Endodermal cell (in vitro differentiated cells): ENCODE measurements at places on chromosomes 6 and 20. TPM values are rescaled to one million over a fixed set of nuclear protein-coding genes. Genes with fewer than 3 reads are reported as not detected.

DNA sequence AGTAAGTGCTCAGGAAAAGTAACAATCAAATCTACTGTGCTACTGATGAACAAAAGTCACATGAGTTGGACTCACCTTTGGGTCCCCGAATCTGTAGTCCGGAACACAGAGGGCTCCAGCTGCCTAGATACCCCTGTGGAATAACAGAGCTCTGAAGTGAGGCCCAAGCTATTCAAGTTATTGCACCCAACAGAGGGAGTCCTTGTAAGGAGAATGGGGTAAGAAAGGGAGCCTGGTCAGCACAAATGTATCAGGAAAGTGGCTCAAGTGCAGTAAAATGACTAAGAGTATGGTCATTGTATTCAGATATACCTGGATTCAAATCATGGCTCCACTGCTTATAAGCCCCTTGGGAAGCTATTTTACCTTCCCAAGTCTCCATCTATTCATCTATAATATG lies 20.9 kb downstream of the EDN1 start:
- H3K4me1 ChIP-seq, result no peaks in the 10 kb centered on the region
- no peak overlapping the region for H3K27ac ChIP-seq
- no peak for DNase-seq
- no peak overlapping the region for H3K4me3 ChIP-seq
- H3K27me3 ChIP-seq, result no peaks in the 10 kb centered on the region

GRCh38 chr6:113967777-113968176 lies 3.2 kb downstream of the HDAC2 start:
- H3K4me1 ChIP-seq, result no peaks in the 10 kb centered on the region
- H3K36me3 ChIP-seq, result no peaks in the 10 kb centered on the region
- H3K27me3 ChIP-seq, result no peaks in the 10 kb centered on the region
- peak overlapping the region; percentile 90 for H3K4me3 ChIP-seq

DNA sequence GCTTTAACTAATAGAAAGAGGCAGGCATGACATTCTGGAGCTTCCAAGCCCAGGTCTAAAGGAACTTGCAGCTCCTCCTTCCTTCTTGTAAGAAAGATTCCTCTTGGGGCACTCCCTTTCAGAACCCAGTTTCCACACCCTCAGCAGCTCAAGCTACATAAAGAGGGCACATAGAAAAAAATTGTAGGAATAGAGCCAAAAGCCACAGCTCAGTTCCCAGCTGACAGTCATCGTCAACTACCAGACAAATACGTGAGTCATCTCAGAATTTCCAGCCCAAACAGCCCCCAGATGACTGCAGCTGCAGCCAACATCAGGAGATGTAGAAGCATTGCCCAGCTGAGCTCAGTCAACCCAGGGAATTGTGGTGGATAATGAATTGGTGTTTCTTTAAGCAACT lies 349.8 kb upstream of the ARID1B start:
- H3K4me1 ChIP-seq, result no peaks in the 10 kb centered on the region
- no peak for DNase-seq
- H3K27me3 ChIP-seq, result no peaks in the 10 kb centered on the region
- no peak overlapping the region for H3K27ac ChIP-seq
- no peaks in the 10 kb centered on the region for H3K36me3 ChIP-seq

- H3K27ac ChIP-seq, result no peak overlapping the region
- no peaks in the 10 kb centered on the region for H3K36me3 ChIP-seq
- H3K27me3 ChIP-seq, result no peaks in the 10 kb centered on the region
- H3K4me3 ChIP-seq, result no peak overlapping the region
- no peaks in the 10 kb centered on the region for H3K4me1 ChIP-seq
- DNase-seq, result no peak
Observed at GRCh38 chr20:63397155-63397843, 36.1 kb upstream of the CHRNA4 start.

GRCh38 chr6:134519465-134519864 lies 201.6 kb upstream of the SGK1 start:
- no peaks in the 10 kb centered on the region for H3K27me3 ChIP-seq
- no peak overlapping the region for H3K4me3 ChIP-seq
- DNase-seq, result no peak
- no peak overlapping the region for H3K27ac ChIP-seq

GRCh38 chr6:159804504-159804903 lies 4.4 kb downstream of the PNLDC1 start:
- H3K27me3 ChIP-seq, result peaks cover 6% of the 10 kb centered on the region
- no peak for DNase-seq
- no peak overlapping the region for H3K27ac ChIP-seq
- peaks cover 10% of the 10 kb centered on the region for H3K4me1 ChIP-seq
- no peaks in the 10 kb centered on the region for H3K36me3 ChIP-seq

- H3K4me3 ChIP-seq, result no peak overlapping the region
- no peaks in the 10 kb centered on the region for H3K36me3 ChIP-seq
- H3K4me1 ChIP-seq, result no peaks in the 10 kb centered on the region
- H3K27ac ChIP-seq, result no peak overlapping the region
- no peak for DNase-seq
Observed at GRCh38 chr20:61938839-61939690, 126.6 kb downstream of the TAF4 start.

DNA sequence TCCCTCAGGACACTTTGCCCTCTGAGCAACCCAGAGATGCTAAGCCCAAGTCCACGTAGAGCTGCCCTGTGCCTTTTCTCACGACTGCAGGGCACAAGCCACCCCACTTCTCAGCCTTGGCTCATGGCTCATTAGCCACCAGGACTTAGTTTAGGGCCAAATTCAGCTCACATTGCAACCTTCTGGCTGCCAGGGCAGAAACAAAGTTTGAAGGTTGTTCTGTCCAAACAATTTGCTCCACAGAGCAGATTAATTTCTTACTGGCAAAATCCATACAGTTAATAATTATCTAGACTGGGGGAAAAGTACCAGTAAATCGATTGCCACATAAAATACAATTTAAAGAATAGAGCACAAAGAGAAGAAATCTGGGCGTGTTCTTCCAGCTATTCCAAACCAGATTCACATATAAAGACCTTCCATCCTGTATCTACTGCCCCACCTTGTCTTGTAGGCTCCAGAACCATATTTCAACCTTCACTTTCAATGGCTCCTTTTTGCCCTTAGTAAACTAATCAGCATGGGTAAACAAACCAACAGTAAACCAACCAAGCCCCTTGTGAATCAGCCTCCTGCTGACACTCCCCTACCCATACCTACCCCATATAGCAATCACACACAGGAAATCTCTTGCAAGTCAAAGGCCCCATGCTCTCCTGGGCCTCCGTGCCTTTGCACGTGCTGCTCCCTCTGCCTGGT lies 101.9 kb downstream of the QRSL1 start:
- no peak overlapping the region for H3K4me3 ChIP-seq
- H3K27me3 ChIP-seq, result no peaks in the 10 kb centered on the region
- H3K27ac ChIP-seq, result no peak overlapping the region
- no peak for DNase-seq
- no peaks in the 10 kb centered on the region for H3K36me3 ChIP-seq

GRCh38 chr6:125839471-125839870 lies 48.7 kb downstream of the NCOA7 start:
- no peaks in the 10 kb centered on the region for H3K27me3 ChIP-seq
- peaks cover 9% of the 10 kb centered on the region for H3K4me1 ChIP-seq
- no peak overlapping the region for H3K27ac ChIP-seq
- DNase-seq, result no peak

- DNase-seq, result no peak
- no peak overlapping the region for H3K4me3 ChIP-seq
- H3K27ac ChIP-seq, result no peak overlapping the region
- H3K36me3 ChIP-seq, result peaks cover 11% of the 10 kb centered on the region
- no peaks in the 10 kb centered on the region for H3K27me3 ChIP-seq
Observed at GRCh38 chr6:95364016-95364604, 213.2 kb upstream of the MANEA start.

DNA sequence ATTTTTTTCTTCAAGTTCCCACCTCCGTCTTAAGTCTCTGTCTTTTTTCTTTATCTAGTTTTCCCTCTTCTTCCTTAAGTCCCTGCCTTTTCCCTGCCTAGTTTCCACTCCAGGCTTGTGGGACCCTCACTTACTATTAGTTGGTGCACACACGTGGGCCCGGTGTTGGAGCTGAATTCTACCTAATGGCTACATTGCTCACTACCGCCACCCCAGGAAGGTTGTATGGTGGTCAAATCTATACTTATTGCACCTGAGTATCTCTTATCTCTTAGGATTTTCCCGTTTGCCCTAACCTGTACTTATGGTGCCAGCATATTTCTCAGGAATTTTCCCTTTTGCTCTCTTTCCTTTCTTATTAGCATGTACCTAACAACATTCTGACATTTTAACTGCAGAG lies 692.8 kb downstream of the EPM2A start:
- H3K4me3 ChIP-seq, result no peak overlapping the region
- H3K36me3 ChIP-seq, result no peaks in the 10 kb centered on the region
- no peak overlapping the region for H3K27ac ChIP-seq
- H3K27me3 ChIP-seq, result no peaks in the 10 kb centered on the region
- no peaks in the 10 kb centered on the region for H3K4me1 ChIP-seq

GRCh38 chr6:170461556-170462365 lies 91.3 kb downstream of the PSMB1 start:
- H3K4me1 ChIP-seq, result no peaks in the 10 kb centered on the region
- no peaks in the 10 kb centered on the region for H3K36me3 ChIP-seq
- no peaks in the 10 kb centered on the region for H3K27me3 ChIP-seq
- no peak overlapping the region for H3K4me3 ChIP-seq
- DNase-seq, result peak; percentile 31
- H3K27ac ChIP-seq, result no peak overlapping the region

- no peaks in the 10 kb centered on the region for H3K36me3 ChIP-seq
- H3K4me1 ChIP-seq, result peaks cover 22% of the 10 kb centered on the region
- no peak overlapping the region for H3K4me3 ChIP-seq
- no peak for DNase-seq
Observed at GRCh38 chr6:110332281-110332680, 25.9 kb downstream of the METTL24 start.

GRCh38 chr6:119444642-119445557 lies 95.3 kb upstream of the MAN1A1 start:
- H3K27ac ChIP-seq, result no peak overlapping the region
- no peak for DNase-seq
- H3K27me3 ChIP-seq, result no peaks in the 10 kb centered on the region

DNA sequence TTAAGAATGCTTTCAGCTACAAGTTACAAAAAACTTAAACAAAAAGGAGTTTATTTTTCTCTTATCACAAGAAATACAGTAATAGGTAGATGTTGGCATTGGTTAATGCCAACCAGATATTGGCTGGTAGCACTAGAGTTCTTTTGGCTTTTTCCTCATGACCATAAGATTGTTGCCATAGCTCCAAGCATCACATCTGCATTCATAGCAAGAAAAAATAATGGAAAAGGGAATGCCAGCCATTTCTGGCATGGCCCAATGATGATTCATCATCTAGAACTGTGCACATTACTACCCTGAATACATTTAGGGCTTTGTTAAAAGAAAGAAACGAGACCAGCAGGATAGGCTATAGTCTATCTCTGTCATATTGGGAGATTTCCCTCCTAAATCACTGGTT lies 20.8 kb upstream of the SIRT5 start:
- H3K27me3 ChIP-seq, result no peaks in the 10 kb centered on the region
- no peaks in the 10 kb centered on the region for H3K4me1 ChIP-seq
- no peak for DNase-seq
- no peak overlapping the region for H3K27ac ChIP-seq
- no peak overlapping the region for H3K4me3 ChIP-seq
- H3K36me3 ChIP-seq, result no peaks in the 10 kb centered on the region

- DNase-seq, result no peak
- no peaks in the 10 kb centered on the region for H3K36me3 ChIP-seq
- peaks cover 2% of the 10 kb centered on the region for H3K4me1 ChIP-seq
- H3K27ac ChIP-seq, result no peak overlapping the region
Observed at GRCh38 chr6:39654121-39654520, 71.1 kb downstream of the KIF6 start.

- H3K4me1 ChIP-seq, result peaks cover 2% of the 10 kb centered on the region
- H3K27ac ChIP-seq, result no peak overlapping the region
- no peak for DNase-seq
- no peak overlapping the region for H3K4me3 ChIP-seq
- H3K27me3 ChIP-seq, result peaks cover 2% of the 10 kb centered on the region
Observed at GRCh38 chr20:53163486-53163885, 191.3 kb downstream of the TSHZ2 start.

DNA sequence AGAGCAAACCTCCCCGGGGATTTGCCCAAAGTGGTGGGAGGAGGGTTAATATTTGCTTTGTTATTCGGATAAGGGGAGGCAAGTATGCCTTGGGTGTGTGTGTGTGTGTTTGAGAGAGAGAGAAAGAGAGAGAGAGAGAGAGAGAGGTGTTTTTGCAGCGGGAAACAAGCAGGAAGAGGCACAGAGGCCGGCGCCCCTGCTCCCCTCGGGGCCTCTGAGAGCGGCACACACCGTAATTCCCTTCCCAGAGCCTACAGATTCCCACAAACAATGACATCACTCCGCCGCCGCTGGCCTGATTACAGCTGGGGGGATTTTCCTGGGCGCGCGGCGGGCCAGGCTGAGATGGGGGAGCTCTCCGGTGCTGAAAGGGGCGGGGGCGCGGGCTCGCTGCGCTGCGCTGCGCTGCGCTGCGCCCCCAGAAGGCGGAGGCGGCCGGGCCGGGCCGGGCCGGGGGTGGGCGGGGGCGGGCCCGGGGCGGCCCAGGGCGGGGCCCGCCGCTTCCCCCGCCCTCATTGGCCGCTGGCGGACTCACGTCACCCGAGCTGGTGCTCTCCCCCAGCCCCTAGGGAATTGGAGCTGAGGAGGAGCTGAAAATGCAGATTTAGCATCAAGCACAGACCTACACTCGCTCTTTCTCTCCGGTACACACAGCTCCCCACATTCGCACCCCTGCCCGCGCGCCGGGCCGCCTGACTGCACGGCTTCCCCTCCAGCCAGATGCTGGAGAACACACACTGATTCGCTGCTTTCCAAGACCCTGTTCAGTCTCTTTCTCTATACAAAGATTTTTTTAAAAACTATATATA lies at the start of gene PCSK2:
PCSK2 (plus strand) TSS at position 631 of the 809 bp plus-strand sequence. CDS start 266 bp downstream, outside the sequence.
- peaks cover 6% of the 10 kb centered on the region for H3K4me1 ChIP-seq
- peak; percentile 96 for DNase-seq
- peak within 1 kb of the TSS; percentile 36 for H3K27ac ChIP-seq
- H3K27me3 ChIP-seq, result peaks cover 46% of the 10 kb centered on the region

GRCh38 chr20:20731945-20732296 lies 19.5 kb upstream of the RALGAPA2 start:
- no peaks in the 10 kb centered on the region for H3K4me1 ChIP-seq
- H3K27me3 ChIP-seq, result no peaks in the 10 kb centered on the region
- H3K27ac ChIP-seq, result no peak overlapping the region
- no peak overlapping the region for H3K4me3 ChIP-seq
- DNase-seq, result no peak
- no peaks in the 10 kb centered on the region for H3K36me3 ChIP-seq

GRCh38 chr20:48209102-48209501 lies 423.8 kb upstream of the SULF2 start:
- no peak overlapping the region for H3K4me3 ChIP-seq
- H3K27ac ChIP-seq, result no peak overlapping the region
- DNase-seq, result no peak
- peaks cover 5% of the 10 kb centered on the region for H3K4me1 ChIP-seq
- H3K36me3 ChIP-seq, result no peaks in the 10 kb centered on the region

UNC93A gene
- total RNA-seq, result 4.0 and 4.9 TPM in 2 replicates

MACROD2 gene
- 2.0 and 2.3 TPM in 2 replicates for total RNA-seq

CST7 gene
- not detected in 2 replicates for total RNA-seq

BPIFB2 gene
- total RNA-seq, result not detected in 2 replicates

KATNA1 gene
- 24.0 to 31.9 TPM (median 28.2 TPM) in 3 replicates for total RNA-seq

TAAR5 gene
- total RNA-seq, result not detected in 3 replicates

HLA-DRB5 gene
- 0.92 and 1.5 TPM in 2 replicates for total RNA-seq

PACRG gene
- 0.27 and 0.44 TPM in 2 replicates for total RNA-seq

NFKBIL1 gene
- 16.4 and 17.4 TPM in 2 replicates for total RNA-seq

RBM24 gene
- 18.9 to 27.0 TPM (median 19.8 TPM) in 3 replicates for total RNA-seq

OPRL1 gene
- 3.0 to 5.5 TPM (median 5.3 TPM) in 3 replicates for total RNA-seq

ARHGAP40 gene
- total RNA-seq, result 18.3 and 18.5 TPM in 2 replicates
